ENCODE measurements at places on chromosomes 13 and 19.
A peak's percentile ranks its signal among the peaks of the same experiment; 100 is the strongest.

DNA sequence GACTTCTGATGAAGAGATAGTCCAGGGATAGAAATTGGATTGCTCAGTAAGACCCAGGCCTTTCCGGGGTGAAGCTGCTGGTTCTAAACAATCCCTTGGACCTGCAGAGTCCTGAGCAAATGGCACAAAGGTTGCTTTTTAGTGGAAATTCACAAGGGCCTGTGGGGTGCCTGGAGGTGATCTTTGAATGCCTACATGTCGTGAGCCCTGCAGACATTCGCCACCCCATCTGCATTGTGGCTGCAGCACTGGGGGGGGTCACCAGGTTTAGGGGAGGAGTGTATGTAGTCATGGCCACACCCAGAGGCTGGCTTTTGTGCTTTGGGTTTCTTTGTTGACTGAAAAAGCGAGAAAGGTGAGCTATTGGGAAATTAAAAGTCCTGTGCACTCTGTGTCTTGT lies 41.4 kb downstream of the SLC7A9 start:
- DNase-seq: no peak

DNA sequence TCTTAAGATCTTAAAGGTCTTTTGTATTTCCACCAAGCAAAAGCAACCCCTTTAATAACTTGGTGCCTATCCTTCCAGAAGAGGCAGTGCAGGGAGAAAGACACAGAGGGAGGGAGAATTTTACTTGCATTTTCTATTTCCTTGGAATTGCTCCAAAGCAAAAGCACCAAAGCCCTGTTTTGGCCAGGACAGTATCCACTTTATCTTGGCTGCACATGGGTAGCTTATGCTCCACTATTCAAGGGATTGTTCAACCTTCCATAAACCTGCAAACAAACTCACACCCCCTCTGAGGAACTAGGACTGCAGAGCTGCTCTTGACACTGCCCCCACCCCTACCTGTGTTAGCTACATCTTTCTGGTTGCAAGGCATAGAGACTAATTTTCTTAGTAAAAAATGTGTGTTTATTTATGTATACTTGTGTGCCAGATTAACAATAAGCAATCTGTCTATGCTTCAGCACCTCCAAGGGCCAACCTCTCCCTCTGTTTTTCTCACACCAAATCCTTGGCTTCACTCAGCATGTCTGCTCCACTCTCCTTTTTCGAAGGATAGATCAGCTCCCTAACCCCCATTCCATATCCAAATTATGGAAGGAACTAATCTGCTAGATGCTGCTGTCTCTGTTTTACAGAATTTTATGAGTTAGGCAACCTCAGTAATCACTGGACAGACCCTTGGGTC lies 68.1 kb upstream of the KLF12 start:
- DNase-seq: no peak

DNA sequence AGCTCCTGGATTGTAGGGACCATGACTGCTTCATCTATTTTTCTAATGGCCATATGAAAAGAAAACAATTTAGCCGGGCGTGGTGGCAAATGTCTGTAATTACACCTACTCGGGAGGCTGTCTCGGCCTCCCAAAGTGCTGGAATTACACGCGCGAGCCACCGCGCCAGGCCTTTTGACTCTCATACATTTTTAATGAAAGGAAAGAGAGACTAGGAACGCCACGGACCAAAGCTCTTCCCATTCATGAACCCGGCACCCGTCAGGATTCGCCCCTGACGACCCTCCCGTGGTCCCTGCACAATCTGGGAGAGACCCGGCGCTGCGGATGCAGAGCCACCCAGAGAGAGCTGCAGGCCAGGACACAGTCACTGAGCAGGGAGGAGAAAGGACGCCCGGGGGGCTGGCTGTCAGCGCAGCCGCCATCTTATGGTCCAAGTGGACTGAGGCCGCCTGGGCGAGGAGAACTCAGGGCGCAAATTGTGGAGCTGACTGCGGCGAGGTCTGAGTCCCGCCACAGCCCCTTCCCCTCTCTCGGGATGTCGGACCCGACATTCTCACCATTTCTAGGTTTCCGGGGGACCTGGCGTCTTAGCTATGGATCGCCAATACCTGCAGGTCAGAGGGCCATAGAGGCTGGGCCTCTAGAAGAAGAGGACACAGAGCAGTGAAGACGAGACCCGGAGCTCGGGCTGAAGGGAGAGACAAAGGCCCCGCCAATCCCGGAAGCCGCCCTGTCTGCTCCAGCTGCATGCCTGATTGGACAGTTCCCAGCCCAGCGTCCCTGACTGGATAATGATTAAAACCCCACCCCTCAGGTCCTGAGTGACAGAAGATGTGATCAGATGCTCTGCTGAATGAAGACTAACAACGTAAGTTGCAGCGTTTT lies at the start of gene ZNF681:
TSS of gene ZNF681 (minus strand) at position 705 of the 888 bp plus-strand sequence. CDS start at position 563, 142 bp downstream.
- peak; percentile 93 for DNase-seq

GRCh38 chr13:47126432-47126831 lies 229.6 kb upstream of the HTR2A start:
- no peak for DNase-seq

DNA sequence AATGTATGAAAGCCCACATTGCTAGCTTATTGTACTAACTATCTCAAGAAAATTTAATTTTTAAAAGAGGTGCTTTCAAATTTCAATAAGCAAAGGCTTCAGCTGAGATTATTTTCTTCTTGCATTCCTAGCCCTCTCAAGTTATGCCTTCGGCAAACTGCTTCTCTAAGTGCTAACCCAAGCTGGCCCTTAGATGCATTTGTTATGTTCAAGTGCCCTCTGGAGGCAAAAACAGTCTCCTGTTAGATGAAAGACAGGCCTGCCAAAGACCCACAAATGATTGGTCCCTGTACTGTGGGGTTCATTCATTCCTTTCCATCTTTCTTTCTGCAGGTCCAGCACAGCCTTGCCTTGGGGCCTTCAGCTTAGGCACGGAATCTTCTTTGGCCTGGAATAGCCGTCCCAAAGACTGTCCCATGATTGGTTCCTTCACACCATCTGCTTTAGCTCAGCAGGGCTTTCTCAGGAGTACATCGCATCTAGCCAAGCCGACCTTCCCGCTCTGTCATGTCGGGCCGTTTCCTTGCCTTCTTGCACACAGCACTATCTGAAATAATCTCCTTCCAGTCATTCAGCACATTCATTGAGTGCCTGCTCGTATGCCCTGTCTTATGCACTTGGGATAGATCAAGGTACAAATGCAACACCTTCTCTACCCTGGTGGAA lies 26.4 kb upstream of the TPTE2 start:
- peak; percentile 60 for DNase-seq

- DNase-seq: no peak
Measured at GRCh38 chr19:33665776-33666595, 44.2 kb downstream of the CHST8 start.

GRCh38 chr13:77185721-77186120 lies 141.2 kb downstream of the MYCBP2 start:
- DNase-seq: no peak

DNA sequence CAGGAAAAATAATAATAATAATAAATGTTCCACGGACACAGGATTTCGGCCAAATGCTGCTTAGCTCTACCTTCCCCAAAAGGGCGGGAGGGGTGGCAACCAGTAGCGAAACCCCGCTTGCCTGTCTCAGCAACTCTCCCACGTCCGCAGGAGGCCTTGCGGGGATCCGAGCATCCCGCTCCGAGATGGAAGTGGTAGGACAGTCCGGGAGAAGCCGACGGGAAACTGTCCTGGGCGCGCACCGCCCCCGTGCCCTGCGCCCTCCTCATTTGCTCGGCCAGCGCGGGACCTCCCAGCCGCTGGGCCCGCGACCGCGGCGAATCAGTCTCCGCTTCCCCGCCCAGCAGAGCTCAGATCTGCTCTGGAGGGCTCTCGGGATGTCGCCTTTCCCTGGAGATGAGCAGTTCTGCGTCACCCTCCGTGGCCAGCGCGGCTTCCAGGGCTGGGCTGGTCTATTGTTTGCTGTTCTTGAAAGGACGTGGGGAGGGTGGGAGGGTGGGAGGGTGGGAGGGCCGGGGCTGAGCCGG lies 48.9 kb upstream of the PABPC3 start:
- no peak for DNase-seq

- no peak for DNase-seq
Measured at GRCh38 chr19:1423436-1424191, 14.6 kb upstream of the RPS15 start.

GRCh38 chr13:27449081-27449603 lies 1.2 kb downstream of the MTIF3 start:
- DNase-seq: no peak

GRCh38 chr19:48480558-48481500 lies 11.7 kb downstream of the CYTH2 start:
- DNase-seq: peak; percentile 57

DNA sequence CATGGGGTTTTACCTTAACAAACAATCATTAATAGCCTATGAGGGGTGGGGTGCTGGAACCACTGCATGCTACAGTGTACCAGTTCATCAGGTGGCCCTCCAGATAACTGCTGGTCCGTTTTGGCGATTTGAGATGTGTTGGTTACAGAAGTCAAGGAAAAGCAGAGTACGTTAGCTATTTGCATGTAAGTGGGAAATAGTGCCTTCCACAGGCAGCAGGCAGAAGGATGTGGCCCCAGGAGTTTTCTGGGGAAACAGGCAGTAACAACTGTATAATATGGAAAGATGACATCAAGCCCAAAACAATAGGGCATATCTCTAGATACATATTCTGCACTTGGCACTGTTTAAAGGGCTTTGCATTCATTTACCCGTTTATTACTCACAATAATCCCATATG lies 245.7 kb downstream of the COL4A1 start:
- no peak for DNase-seq

- DNase-seq: no peak
Measured at GRCh38 chr13:46374710-46375109, 12.3 kb downstream of the RUBCNL start.

GRCh38 chr19:15629003-15629880 lies 11.5 kb upstream of the CYP4F3 start:
- peak; percentile 86 for DNase-seq

- no peak for DNase-seq
Measured at GRCh38 chr13:89749888-89750287, 1597.6 kb upstream of the MIR17HG start.

DNA sequence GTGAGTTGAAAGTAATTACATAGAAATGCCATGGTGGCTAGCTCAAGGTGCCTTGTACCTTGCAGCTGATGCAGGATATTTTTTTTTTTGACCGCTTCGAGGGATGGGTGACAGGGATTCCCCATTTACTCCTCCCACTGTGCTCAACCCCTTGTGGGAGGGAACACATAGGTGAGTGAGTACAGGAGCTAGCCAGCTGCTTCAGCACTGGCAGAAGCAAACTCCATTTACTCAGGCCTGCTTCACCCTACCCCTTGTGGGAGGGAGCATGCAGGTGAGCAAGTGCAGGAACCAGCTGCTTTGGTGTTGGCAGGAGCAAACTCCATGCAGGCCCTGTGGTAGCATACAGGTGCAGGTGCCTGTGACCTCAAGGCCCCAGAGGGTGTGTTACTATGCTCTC lies 330.1 kb downstream of the TDRD3 start:
- DNase-seq: no peak

- DNase-seq: no peak
Measured at GRCh38 chr13:113849546-113849945, 14.3 kb downstream of the GAS6 start.

- DNase-seq: no peak
Measured at GRCh38 chr13:43815204-43815603, 28.4 kb upstream of the ENOX1 start.
